ENCODE measurements at places on chromosomes 2 and 18.

DNA sequence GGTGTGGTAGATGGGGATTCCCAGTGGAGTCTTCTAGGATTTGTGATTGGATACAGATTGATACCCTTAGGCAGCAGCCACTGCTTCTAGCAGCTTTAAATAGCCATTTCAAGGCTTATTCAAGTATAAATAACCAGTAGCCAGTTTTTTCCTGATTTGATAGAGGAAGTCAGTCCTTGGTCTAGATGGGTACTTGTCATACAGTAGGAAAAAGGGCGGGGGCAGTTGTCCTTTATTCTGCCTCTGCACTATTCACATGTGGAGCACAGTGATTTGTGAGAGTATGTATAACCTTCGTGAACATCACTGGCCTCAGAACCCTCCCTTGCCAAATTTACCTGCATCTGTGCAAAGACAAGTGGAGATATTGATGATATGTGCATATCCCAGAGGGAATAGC, 6.8 kb downstream of the PPP1CB start:
- no peak for DNase-seq

DNA sequence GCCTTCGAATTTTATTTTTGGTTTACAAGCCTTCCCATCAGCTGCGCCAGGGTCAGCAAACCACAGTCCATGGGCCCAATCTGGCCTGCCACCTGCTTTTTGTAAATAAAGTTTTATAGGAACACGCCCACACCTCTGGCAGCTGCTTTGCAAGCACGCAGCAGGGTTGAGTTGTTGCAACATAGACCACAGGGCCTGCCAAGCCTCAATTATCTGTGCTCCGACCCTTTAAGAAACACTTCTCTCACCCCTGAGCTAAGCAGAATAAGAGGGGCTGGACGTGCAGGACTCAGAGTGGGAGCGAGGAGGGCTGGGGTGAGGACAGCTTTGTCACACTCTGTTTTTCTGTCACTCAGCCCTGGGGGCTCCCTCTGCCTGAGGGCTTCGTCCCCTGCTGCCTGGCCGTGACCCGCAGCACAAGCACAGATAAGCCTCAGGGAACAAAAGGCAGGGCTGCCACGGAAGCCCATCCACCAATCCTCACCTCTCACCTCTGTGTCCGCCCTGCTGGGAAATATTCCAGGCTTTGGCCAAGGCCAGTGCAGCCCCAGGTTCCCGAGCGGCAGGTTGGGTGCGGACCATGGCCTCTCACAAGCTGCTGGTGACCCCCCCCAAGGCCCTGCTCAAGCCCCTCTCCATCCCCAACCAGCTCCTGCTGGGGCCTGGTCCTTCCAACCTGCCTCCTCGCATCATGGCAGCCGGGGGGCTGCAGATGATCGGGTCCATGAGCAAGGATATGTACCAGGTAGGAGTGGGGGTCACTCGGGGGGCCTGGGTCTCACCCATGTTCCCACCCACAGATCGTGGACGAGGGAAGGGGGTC, at the start of gene AGXT:
AGXT (plus strand) TSS at position 539 of the 823 bp plus-strand sequence; CDS start at position 581, 42 bp downstream.
- no peak for DNase-seq

- DNase-seq, result no peak
These were observed 13.0 kb downstream of the XDH start for GRCh38 chr2:31401580-31401979.

GRCh38 chr18:49177812-49178211, 227.0 kb upstream of the SMAD7 start:
- no peak for DNase-seq

- no peak for DNase-seq
These were observed 52.9 kb upstream of the SERPINB2 start for GRCh38 chr18:63834471-63835113.

DNA sequence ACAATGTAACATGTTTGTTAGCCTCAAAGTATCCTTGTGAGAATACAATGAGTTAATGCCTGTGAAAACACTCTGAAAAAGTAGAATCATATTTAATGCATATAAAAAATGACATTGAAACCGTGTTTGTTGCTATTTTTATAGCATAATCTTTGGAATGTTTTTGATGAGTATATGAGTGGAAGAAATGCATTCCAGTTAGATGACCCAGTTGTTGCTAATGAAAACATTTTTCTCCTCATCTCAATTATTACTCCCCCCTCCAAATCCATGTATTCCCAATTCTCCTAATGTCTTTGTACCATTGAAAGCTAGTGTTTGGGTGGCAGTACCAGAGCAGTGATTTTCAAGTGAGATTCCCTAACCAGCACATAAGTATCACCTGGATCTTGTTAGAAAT, 67.1 kb upstream of the DSEL start:
- DNase-seq, result no peak

- no peak for DNase-seq
These were observed 39.6 kb downstream of the HS1BP3 start for GRCh38 chr2:20611077-20611843.

DNA sequence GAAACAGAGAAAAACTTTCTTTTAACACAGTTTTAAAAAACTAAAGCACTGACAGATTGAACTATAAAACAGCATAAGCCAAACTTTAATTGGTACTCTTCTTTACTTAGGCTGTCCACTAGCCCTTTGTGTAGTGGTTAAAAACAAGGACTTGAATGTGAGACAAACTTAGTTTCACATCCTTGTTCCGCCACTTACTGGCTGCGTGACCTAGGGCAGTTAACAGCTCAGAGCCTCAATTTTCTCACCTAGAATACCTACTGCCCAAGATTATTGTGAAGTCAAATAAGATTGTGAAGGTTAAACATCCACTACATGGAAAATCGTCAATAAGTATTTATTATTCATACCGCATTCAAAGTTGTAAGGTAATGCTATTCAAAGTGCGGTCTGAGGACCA, 2.0 kb downstream of the WDR35 start:
- DNase-seq, result no peak

GRCh38 chr2:1283020-1283801, 130.1 kb upstream of the TPO start:
- DNase-seq, result no peak

- DNase-seq, result no peak
These were observed 189.5 kb downstream of the DNAH7 start for GRCh38 chr2:195879153-195879552.

- no peak for DNase-seq
These were observed 84.2 kb downstream of the MALT1 start for GRCh38 chr18:58755304-58756010.

DNA sequence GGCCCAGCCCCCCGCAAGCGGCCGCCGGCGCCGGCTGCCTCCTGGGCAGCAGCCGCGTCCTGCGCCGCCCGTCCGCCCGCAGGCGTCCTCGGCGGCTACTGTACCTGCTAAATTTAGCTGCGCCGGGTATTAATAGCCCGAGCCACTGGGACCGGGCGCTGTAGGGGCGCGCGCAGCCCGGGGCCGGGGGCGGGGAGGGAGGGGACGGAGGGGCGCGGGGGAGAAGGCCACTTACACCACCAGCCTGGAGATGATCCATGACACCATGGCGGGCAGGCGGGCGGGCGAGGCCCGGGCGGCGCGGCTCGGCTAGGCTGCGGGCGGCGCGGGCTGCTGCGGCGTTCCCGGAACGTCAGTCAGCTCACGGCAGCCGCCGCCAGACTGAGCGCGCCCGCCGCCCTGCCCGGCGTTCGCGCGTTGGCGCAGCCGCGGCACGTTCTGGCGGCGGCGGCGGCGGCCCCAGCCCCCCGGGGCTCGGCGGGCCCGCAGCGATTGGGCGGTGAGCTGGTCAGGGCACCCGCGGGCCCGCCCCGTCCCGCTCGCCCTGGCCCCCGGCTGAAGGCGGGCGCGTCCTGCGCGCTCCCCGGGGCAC, at the start of gene REEP1:
REEP1 (minus strand) TSS at position 383 of the 592 bp plus-strand sequence; CDS start at position 267, 116 bp downstream.
- peak; percentile 27 for DNase-seq

DNA sequence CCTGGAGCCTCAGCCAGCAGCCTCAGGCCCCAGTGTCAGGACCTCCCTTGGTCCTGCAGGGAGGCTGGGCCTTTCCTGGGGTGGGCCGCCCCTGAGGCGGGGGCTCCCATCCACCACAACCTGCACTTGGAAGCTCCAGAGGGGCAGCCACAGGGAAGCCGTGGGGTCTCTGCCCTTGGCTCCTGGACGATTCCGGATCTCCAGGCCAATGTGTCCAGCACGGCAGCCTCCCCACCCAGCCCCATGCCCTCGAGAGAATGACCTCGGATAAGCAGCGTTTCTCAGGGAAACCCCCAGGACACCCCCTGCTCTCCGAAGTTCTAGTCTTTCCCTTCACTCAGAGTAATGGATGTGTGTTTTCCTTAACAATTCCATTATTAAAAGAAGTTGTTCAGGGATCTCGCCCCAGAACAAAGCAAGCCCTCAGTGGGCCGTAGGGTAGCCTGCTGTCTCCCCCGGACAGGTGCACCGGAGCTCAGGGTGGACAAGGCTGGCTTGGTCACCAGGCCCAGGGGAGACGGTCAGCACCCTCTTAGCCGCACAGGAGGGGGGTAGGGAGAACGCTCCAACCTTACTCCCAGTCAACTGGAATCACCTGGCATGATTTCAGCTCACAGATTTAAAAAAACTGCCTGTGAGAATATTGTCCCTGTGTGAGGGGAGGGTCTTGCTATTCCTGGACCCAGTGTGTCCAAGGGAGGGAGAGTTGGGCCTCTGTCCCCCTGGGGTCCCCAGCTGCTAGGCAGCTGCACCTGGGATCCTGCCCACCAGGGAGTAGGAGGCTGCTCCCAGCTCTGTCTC, 72.2 kb upstream of the OTOS start:
- DNase-seq, result no peak

GRCh38 chr18:8933714-8934284, 168.7 kb upstream of the NDUFV2 start:
- no peak for DNase-seq

- DNase-seq, result no peak
These were observed 338.1 kb downstream of the SLC4A3 start for GRCh38 chr2:219965287-219966194.

GRCh38 chr2:230691005-230691647, 21.5 kb upstream of the CAB39 start:
- no peak for DNase-seq

DNA sequence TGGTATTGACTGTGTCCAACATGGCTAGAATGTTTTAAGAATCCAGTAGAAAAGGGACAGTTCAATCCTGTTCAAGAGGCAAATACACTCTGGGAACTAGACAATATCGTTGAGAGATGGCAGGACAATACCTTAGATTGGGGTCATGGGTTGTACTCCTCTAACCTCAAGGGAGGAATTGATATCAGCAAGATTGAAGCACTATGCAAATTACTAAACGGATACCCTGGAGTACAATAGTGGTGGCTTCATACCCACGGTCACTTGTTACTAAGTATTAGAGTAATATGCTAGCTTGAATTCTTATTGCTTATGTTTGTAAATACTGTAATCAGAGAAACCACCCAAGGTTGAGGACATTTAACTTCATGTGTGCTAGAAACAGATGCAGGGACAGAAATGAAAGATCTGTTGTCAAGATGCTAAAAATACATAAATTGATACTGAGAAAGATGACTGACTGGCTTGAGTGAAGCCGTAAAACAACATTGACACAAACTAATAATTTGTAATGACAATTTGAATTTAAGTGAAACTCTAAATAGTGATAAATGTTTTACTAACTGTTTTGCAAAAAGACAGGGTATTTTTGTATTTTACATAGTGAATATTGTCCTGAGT, 73.3 kb downstream of the KCNJ3 start:
- DNase-seq, result no peak

DNA sequence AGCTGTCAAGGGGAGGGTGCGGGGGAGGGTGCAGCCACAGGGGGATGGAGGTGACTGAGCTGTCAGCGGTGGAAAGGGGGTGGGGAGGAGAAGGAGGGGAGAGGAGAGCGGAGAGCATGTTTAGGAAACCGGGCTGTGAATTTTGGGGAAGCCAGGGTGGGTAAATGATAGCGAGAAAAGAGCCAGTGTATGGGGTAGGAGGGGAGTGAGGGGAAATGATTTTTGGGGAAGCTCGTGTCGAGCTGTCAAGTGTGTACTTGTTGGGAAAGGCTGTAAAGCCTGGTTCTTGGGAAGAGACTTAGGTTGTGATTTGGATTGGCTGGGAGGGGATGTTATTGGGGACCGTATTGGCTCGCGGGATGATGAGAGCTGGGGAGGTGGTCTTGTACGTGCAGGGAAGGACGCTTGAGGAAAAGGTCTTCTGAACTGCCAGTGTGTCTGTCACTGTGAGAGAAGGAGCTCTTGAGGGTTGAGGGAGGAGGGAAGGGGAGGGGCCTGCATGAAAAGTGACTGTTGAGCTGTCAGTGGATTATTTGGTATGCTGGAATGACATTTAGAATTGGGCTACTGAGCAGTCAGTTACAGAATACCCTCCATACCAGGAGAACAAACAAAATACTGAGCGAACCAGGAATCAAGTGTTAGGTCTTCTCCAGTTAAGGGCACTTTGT, 1.0 kb downstream of the UBR3 start:
- DNase-seq, result no peak

DNA sequence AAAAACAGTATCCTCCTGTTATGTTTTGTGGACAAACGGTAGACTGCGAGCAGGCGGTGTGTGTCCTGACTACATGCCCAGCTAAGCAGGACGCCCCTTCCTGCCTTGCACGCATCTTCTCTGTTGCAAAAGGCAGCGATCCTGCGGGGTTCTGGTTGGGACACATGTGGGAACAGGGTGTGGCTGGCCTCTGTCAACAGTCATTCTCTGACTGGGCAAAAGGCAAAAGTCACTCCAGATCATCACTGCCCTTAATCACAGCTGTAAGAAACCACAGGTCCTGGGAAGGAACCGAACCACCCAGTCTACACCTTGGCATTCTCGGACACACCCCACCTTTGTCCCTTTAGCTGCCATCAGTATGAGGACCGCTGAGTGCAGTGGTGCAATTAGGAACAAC, 44.3 kb upstream of the TMEM87B start:
- DNase-seq, result no peak

- no peak for DNase-seq
These were observed 37.5 kb downstream of the PAX8 start for GRCh38 chr2:113240915-113241911.

- no peak for DNase-seq
These were observed 259.0 kb upstream of the HNMT start for GRCh38 chr2:137705296-137705695.

DNA sequence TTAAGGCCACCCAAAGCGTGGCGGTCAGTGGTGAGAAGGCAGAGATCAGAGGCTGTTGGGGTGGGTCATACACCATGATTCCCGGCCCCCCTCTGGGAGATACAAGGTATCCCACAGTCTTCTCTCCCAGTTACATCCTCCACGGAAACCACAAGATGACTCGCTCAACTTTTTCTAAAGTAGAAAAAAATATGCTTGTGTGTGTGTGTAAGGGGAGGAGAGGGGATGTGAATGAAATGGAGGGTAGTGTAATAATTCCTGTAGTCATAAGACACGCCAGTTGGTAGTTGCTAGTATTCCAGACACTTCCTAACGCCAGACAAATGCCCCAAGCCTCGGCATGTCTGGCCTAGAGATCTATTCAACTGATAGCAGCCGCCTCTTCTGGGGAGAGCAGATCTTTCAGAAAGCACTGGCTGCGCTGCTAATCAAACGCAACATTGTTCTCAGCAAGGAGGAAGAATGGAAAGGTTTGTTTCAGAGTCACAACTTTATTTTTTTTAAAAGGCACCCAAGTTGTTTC, 143.5 kb downstream of the TGIF1 start:
- no peak for DNase-seq

DNA sequence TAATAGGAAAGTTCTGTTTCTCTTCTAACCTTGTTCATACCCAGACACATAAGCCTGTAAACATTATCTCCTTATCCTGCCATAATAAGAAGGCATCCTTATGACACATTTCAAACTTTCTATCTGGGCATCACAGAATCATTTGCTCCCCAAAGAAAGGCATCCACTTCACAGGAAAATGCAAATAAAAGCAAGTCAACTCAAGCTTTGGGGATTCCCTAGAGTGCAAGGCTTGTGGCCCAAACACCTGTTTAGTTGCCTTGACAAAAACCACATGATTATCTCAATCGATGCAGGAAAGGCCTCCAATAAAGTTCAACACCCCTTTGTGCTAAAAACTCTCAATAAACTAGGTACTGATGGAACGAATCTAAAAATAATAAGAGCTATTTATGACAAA, 195.7 kb upstream of the GALNT5 start:
- DNase-seq, result no peak
